ENCODE measurements at places on chromosomes 13 and 19.

DNA sequence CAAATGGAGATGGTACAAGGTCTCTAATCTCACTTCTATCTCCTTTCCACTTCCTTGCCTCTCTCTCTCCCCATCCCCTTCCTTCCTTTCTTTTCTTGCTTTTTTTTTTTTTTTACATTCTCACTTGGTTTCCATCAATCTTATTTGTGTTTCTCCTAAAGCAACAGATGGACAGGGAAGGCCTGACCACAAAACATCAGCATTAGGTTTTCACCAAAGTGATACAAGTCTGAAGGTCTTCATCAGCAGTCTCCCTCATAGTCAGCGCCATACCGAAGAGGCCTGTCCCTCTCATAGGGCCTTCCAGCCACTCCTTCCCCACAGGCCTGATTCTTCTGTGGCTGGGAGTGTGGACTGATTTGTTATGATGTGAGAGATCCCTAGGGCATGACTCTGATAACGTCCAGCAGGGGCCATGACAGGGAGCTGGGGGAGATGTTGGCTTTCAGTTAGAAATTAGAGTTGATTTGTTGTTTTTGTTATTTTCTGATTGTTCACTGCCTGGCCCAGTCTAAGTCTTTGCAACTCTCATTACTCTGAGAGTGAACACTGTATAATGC is 158.7 kb downstream of the SLC7A1 start:
- no peak for DNase-seq

- peak; percentile 96 for DNase-seq
These were observed 221.9 kb downstream of the TSHZ3 start for GRCh38 chr19:31127134-31127967.

DNA sequence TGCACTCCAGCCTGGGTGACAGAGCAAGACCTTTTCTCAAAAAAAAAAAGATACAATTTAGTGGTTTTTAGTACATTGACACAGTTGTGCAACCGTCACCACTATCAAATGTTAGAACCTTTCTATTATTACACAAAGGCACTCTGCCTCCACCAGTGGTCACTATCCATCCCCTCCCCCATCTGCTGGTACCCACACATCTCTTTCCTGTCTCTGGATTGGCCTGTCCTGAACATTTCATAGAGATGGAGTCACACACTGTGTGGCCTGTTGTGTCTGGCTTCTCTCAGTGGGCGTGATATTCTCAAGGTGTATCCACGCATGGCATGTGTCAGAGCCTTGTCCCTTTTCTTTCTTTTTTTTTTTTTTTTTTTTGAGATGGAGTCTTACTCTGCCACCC is 11.2 kb downstream of the KDM4B start:
- DNase-seq, result no peak

- DNase-seq, result no peak
These were observed 80.3 kb upstream of the FLT1 start for GRCh38 chr13:28575200-28575599.

Measured in HFFc6 (cell line).